ENCODE measurements at places on chromosomes 2 and 18.

GRCh38 chr2:56248965-56249742, 65.4 kb downstream of the CCDC85A start:
- DNase-seq = no peak

GRCh38 chr2:234448506-234449184, 48.2 kb downstream of the ARL4C start:
- no peak for DNase-seq

DNA sequence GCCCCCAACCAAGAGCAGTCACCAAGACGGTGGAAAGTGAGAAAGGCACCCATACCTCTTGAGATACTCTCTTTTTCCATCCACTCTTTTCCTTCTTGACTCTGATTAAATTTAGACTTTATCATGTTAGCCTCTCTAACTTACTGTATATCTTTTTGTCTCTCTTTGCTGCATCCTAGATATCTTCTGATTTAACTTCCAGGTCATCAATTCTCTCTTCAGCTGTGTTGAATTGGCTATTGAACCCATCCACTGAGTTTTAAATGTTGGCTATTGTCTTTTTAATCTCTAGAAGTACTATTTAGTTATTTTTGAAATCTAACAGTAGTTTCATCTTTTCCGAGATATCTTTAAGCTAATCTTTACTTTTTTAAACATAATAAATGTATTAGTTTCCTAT, 78.3 kb upstream of the MBOAT2 start:
- DNase-seq = no peak

DNA sequence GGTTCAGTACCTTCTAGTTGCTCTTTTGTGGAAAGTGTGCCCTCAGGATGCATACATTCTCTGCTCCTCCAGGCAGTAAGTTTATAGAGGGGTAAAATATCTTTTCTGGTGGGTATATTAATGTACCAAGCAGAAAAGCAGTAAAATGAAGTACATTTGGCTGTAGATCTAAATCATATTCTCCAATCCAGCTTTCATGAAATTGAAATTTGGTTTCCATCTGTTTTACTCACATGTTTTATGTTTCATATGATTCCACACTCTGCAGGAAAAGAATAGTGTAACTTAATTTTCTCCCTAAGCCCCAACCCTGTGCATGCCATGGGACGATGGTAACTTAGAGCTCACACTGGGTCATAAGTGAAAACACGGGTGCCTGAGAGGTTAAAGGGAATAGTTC, 172.3 kb downstream of the AKAIN1 start:
- no peak for DNase-seq

DNA sequence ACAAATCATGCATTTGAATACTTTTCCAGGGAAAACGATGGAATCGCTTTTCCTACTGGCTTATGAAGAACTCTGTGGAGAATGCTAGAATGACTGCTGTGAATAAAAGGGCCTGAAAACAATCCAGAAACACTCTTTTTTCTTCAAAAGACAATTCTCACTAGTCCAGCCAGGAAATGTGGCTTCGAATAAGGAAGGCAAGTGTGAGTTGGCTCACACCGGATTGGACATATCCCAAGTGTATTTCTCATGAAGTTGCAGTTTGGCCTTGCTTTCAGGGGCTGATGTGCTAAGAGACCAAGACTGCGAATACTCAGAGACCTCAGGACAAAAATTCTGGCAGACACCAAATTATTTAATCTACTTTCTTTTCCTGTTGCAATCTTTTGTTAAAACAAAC, 54.1 kb downstream of the FIGN start:
- DNase-seq = no peak

- no peak for DNase-seq
These were observed 35.0 kb downstream of the NDC80 start for GRCh38 chr18:2606335-2606734.

GRCh38 chr2:6442252-6442985, 423.3 kb downstream of the CMPK2 start:
- no peak for DNase-seq

- no peak for DNase-seq
These were observed 140.1 kb downstream of the PTGR3 start for GRCh38 chr18:75068682-75069435.

GRCh38 chr2:190501702-190502407, 32.7 kb downstream of the NEMP2 start:
- no peak for DNase-seq

GRCh38 chr2:234172066-234172465, 121.6 kb downstream of the SPP2 start:
- no peak for DNase-seq

- no peak for DNase-seq
These were observed 227.1 kb upstream of the ID2 start for GRCh38 chr2:8454797-8455196.

GRCh38 chr2:23028106-23028505, 356.9 kb upstream of the KLHL29 start:
- no peak for DNase-seq

GRCh38 chr2:42086500-42086953, 38.7 kb downstream of the PKDCC start:
- no peak for DNase-seq

GRCh38 chr2:169782513-169782912, 16.2 kb upstream of the SSB start:
- DNase-seq = no peak

DNA sequence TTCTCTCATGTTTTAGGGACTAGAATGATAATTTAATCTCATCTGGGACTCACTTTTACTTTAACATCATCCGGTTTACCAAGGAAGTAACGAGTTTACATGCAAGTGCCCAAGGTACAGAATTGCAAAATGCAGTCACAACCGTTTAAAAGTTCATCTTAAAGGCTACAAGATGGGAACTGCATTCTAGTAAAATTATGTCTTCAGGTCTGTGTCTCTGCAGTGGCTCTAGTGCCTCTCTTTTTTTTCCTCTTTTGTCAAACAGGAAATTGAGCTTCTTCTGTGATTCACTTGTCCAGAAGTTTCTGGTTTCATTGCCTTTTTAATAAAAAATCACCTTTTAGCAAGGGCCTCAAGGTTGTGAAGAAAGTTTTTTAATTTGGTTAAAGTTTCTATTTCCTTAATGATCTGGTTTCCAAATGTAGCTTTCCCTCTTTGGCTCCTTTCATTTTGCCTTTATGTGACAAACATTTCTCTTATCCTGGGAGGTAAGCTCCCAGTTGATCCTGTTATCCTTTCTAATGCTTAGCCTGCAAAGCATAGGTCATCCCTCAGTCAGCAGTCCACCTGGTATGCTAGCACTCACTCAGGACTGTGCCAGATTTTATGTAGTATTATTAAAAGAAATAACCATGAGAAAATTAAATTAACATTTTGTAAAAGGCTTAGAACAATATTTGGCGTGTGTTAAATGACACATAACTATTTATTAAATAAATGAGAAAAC, 2.4 kb downstream of the GLS start:
- DNase-seq = no peak

GRCh38 chr18:45539491-45539891, 75.8 kb upstream of the SLC14A2 start:
- DNase-seq = no peak

- no peak for DNase-seq
These were observed 111.3 kb downstream of the LNPK start for GRCh38 chr2:175890636-175891242.

DNA sequence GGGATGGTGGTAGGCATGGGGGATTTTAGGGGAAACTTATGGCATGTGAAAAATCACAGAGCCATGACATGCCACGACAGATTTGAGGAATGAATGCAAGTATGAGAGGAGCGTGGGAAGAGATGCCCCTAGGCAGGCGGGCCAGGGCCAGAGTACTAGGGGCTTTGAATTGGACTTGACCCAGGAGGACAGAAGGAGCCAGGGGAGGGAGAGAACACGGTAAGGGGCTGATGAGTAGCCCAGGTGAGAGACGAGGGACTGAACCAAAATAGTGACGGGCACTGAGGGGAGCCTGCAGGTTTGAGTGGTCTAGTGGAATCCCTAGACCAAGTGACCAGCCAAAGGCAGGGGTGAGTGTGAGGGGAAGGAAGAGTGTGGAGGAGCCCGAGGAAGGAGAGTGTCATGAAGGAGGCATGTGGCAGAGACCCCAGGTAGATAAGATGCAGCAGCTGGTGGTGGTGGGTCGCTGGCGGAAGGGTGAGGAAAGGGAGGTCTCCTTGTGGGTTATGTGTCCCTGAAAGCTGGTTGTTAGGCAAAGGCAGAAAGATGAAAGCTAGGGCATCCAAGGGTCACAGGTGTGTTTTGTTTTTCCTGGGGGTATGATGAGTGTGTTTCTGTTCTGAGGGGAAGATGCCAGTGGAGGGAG, 48.7 kb downstream of the ZBTB7C start:
- no peak for DNase-seq

GRCh38 chr2:31270131-31270530, 36.2 kb downstream of the EHD3 start:
- no peak for DNase-seq

DNA sequence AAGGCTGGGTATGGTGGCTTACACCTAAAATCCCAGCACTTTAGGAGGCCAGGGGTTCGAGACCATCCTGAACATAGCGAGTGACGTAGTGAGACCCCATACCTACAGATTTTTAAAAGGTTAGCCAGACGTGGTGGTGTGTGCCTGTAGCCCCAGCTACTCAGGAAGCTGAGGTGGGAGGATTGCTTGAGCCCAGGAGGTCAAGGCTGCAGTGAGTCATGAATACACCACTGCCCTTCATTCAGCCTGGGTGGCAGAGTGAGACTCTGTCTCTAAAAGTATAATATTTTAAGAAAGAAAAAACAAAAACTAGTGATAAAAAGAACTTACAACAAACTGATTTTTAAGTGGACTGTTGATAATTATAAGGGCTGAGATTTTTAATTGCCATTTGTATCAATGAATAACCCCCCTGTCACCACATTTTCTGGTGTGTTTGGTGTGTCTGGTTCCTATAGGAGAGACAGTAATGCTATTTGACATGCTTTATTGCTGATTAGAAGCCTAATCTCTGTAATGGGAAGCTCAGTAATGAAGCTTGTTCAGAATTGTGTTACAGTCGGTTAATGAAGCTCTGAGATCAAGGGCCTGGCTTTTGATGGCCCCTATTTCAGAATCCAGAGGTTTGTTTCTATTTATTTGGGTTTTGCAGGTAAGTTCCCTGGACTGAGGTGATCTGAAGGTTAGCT, 147.0 kb downstream of the NEDD4L start:
- no peak for DNase-seq

DNA sequence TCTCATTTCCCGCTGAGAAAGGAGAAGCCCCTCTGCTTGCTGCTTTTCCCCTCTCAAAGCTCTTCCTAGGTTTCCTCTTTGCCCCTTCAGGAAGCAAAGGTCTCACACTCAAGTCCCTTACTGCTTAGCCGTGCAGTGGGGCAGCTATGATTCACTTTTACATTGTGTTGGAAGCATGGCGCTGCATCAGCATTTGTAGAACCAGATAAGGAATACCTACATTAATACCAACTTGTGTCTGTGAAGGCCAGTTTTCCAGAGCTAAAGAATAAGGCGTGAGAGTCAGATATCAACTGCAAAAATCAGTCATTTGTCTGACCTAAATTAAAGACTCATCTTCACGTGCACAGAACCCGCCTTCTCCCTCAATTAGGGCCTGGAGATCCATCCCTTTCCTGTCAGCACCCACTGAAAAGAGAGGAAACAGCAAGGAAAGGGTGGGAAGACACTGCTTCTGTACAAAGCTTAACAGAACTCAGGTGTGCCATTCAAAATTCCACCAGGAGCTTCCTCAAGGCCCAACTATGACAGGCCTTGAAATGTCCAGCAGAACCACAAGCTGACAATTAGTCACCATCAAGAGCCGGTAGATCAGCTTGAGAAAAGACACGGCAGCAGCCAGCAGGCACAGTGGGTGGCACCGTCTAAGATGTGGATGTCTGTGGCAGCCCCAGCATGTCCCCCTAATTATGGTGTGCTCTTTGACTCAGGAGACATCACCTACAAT, 16.1 kb upstream of the XDH start:
- no peak for DNase-seq

DNA sequence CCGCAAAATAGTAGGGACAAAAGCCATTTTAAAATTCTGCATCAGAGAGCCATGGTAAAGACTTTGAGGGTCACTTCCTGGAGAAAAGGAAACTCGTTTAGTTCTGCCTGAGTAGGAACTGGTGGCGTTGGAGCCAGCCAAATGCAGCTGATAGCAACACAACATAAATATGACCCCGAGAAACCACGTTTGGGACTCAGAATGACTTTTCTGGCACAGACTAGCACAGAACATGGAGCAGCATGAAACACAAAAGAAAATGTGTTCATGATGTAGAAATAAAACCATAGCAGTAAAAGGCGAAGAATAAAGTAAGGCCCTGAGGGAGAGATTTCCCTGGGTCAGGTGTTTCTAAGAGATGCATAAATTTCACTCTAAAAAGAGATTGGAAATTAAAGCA, 149.2 kb upstream of the KLHL29 start:
- no peak for DNase-seq

DNA sequence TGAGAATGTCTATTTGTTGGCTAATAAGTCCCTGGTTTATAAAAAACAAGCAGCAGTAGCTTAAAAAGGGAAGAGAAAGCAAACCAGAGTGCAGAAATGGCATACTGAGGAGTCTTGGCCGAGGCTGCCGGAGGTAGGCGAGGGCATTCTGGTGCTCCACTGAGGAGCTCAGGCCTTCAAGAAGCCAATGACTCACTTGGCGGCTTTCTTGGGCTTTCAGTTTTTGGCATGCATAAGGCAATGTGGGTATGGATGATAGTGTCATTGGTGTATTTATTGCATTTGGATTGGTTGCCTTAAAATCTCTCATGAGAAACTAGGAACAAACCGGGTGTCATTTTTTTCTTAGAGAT, 119.6 kb upstream of the ARL5A start:
- no peak for DNase-seq

GRCh38 chr2:241052677-241053360, 49.3 kb downstream of the MTERF4 start:
- DNase-seq = no peak

DNA sequence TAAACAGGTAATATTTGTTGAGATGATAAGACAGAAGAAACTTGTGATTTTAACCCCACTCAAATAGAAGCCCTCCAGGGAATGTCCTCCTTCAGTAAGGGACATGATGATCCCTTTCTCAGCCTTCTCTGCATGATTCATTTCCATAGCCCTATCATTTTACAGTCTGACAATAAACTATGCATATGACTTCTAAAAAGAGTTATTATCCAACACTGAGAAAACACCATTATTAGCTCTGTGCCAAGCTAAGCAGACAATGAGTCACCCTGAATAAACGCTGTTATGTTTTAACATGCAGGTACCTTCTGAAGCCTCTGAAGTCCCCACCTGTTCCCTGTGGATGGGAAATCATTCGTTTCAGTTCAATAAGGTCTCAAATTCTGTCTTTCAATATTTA, 54.7 kb downstream of the DTNB start:
- DNase-seq = no peak

Data from T follicular helper cell (primary cell).